Activated CD4-positive, alpha-beta T cell treated with anti-CD3 and anti-CD28 coated beads for 4 hours (primary cell): ENCODE measurements at places on chromosomes 7 and 10.
A peak's percentile ranks its signal among the peaks of the same experiment; 100 is the strongest.

DNA sequence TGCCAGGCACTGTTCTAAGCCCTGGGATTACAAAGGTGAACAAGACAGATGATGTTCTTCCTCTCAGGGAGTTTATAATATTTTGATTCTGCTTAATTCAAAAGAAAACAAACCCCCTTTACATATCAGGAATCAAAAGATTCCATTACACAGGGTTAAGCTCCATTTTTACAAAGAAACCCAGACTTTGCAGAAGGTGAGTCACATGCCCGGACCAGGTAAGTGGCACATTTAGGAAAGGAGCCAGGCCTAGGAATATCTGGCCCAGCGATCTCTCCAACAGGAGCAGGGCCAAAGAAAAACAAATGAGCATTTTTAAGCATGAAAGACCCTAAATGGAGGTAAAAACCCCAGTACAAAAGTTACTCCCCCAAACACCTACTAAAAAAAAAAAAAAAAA, 1.1 kb downstream of the STN1 start:
- DNase-seq, result peak; percentile 28

GRCh38 chr10:11517150-11517549, 94.3 kb downstream of the USP6NL start:
- DNase-seq, result no peak

GRCh38 chr7:127536741-127537140, 48.7 kb downstream of the GCC1 start:
- no peak for DNase-seq

GRCh38 chr7:28661826-28662595, 249.7 kb downstream of the CREB5 start:
- no peak for DNase-seq

DNA sequence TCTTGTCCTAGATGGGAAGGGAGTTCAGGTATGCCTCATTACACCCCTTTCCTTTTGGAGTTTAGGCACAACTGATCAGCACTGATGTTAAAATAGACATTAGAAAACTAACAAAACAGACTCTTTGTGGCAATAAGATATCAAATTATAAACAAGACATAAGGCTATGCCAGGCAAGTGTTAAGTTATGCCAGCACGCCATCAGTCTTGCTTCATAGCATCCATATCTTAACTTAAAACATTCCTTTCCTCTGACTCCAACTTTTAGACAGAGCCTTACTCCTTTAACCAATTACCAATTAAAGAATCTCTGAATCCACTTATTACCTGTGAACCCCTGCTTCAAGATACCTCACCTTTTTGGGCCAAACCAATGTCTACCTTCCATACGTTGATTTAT, 126.2 kb upstream of the ETV1 start:
- DNase-seq, result no peak

GRCh38 chr10:95389176-95389575, 98.4 kb upstream of the PDLIM1 start:
- DNase-seq, result no peak

DNA sequence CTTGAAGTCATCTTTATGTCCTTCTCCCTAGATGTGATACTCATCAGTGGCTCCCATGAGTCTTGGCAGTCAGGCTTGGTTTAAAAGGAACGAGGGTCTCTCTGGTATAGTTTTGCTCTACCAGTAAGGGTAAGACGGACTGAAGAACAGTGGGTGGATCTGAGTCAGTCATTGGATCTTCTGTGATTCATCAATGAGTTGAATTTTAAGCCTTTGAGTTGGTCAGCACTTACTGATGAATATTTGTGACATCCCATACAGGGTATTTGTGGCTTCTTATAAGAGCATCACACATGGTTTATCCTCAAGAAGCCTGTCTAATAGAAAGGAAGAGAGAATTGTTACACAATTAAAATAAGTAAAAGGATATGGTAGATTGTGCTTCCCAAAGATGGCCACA, 87.3 kb upstream of the NAMPT start:
- DNase-seq, result no peak

- no peak for DNase-seq
These were observed 9.7 kb downstream of the EXOC6 start for GRCh38 chr10:92857904-92858514.

- no peak for DNase-seq
These were observed 107.4 kb upstream of the INSYN2A start for GRCh38 chr10:127303746-127304145.

- DNase-seq, result no peak
These were observed 115.0 kb downstream of the DOCK1 start for GRCh38 chr10:127020260-127020659.

GRCh38 chr10:22625516-22626290, 88.7 kb downstream of the PIP4K2A start:
- DNase-seq, result no peak

- no peak for DNase-seq
These were observed 20.3 kb downstream of the PARD3 start for GRCh38 chr10:34794835-34795234.

DNA sequence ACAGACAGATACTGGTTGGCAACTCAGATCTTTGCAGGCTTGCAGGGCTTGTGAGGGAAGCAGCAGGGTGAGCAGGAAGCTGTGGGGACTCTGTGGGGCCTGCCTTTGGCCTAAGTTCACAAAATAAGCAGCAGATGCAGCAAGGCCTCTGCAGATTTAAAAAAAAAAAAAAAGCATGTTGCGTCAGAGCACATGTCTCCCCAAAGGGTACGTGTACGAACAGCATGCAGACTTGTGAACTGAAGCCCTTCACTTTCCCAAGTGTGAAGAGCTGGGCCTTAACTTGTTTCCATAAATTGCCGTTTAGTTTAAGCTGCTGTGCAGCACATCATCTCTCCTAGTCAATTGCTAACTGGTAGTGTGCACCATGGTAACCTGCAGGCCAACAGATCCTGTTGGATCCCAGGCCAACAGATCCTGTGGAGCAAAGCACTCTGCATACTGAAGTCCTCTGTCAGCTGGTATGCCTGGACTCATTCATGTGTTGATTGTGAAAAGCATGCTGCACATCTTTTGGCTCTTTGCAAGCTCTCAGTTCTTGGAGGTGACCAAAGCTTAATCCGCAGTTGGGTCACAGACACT, 10.8 kb upstream of the XPNPEP1 start:
- peak; percentile 13 for DNase-seq

DNA sequence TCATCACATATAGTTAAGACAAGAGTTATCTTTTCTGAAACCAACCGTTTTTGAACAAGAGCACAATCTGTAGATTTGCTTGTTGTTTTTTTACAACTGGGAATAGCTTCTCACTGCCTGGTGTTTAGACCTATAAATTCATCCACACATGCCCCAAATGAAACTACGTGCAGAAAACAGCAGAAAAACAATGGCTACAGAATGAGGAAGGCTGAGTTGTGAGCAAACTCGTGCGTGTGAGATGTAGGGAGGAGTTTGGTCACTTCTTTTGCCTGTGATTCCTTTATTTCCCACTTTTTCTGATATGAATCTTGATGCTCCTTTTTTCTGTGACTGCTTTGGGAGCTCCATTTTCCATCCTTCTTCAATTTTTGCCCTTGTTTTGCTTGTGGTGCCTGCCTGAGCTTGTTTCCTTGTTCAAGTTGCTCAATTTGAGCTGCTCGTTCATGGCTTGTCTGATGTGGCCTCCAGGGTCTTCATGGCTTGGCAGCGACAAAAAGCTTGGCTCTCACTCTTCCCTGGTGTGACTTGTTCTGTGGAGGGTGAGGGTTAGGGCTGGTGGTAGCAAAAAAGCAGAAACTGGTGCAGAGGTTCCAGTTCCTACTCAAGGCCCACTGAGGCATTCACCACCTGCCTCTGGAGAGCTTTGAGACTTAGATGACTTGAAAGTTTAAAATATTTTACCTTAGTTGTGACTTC, 76.9 kb downstream of the ZNF365 start:
- no peak for DNase-seq

DNA sequence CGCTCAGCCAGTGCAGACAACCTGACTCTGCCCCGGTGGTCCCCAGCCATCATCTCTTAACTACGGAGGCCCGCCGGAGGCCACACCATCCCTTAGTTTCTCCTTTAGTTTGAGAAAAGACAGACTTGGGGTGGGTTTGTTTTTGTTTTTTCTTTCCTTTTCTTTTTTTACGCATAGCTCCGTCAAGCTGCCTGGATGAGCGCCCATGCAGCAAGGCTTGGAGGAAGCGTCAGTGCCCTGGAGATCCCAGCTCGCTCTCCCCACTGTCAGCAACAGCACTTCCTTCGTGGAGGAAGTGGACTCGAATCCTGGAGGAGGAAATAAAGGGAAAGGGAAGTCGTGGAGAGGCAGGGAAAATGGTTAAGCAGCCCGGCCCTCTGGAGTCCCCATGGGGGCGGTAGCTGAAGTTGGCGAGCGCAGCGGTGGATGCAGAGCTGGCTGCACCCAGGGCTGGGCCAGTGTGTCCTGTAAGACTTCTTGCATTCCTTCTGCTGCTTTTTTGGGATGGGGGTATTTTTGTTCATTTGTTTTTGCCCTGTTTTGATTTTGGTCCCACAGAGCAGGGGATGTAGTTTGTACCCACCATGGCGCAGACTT, 35.9 kb upstream of the GJD4 start:
- no peak for DNase-seq

GRCh38 chr7:5679048-5679812, 102.2 kb downstream of the RNF216 start:
- DNase-seq, result no peak

- DNase-seq, result peak; percentile 8
These were observed 52.8 kb upstream of the AOAH start for GRCh38 chr7:36777062-36777461.

GRCh38 chr10:78968943-78969342, 99.8 kb upstream of the ZMIZ1 start:
- DNase-seq, result no peak

- DNase-seq, result peak; percentile 58
These were observed 1.4 kb downstream of the RHEB start for GRCh38 chr7:151518105-151518946.

GRCh38 chr10:31804352-31804810, 124.2 kb downstream of the ARHGAP12 start:
- DNase-seq, result no peak

DNA sequence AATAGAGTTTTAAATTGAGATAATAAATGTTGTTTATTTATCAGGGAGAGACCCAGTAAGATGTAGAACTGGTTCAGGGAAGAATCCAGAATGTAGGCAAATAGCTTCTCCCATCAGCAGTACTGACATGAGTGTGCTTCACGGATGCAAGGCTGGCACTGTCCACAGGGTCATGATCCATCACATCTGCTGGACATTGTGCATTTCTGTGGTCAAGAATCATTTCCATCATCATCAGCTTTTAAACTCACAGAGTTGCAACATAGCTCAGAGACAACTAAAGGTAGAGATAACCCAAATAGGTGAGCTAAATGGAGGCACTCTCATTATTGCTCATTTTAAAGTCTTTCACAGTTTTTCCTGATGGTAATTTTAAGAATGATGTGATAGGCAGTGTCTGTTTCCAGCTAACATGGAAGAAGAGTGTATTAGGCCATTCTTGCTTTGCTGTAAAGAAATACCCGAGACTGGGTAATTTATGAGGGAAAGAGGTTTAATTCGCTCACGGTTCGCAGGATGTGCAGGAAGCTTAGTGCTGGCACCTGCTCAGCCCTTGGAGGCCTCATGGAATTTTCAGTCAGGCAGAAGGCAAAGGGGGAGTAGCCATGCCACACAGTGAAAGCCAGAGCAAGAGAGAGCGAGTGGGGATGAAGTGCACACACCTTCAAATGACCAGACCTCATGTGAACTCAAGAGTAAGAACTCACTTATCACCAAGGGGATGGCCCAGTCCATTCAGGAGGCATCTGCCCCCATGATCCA, 80.8 kb downstream of the INPP5A start:
- DNase-seq, result no peak

DNA sequence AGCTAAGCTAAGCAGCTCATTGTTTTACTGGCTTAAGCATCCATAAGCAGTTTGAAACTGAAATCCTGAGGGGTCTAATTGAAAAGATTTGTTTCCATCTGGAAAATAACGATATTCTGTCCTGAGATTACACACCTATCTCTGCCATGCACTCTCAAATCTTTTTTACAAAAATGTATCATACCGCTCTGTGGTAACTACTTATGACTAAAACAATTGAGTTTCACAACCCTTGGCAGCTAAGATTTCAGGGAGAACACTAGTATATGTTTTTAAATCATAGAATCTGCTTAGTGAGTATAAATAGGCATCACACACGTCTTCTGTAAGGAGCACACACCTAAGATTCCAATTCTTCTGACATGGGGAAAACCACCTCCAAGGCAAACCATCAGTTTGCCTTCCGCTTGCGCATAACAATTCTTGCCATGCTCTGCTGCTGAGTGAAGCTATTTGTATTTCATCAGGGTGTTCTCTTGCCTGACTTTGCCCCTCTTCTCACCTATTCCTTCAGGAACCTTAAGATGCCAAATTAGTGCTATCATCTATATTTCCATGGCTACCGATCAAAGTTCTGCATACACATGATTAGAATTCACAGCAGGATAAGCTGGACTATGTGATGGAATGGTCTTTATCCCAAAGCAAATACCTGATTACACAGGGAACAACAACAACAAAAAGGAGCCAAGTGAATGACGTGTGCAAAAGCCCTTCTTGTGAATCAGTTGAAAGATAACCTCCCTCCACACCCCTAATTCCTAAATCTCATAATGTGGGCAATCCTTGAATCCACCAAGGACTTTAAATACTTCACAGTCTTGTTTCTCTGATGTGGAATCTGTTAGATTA, 40.9 kb downstream of the PRPF18 start:
- no peak for DNase-seq

DNA sequence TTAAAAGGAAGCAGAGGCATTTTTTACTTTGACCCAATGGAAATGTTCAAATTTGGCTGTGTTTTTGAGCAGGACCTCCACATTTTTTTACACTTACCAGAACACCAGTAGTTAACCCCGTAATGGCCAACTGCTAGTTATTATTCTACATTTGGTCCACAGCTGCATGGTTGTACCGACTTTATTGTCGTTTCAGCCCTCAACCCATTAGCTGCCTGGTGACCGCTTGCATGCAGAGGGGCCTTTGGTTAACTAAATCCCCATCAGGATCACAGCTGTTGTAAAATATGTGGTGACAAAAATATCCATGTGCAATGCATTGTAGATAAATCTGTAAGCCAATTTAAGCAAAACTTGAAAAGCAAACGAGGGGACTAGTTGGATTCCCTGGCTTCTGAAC, 342.2 kb upstream of the MEOX2 start:
- DNase-seq, result no peak

GRCh38 chr7:16685535-16685934, 39.6 kb downstream of the BZW2 start:
- no peak for DNase-seq

GRCh38 chr10:112619556-112619955, 172.5 kb downstream of the VTI1A start:
- DNase-seq, result no peak
